Activated T-helper 2 cell treated with anti-CD3 and anti-CD28 coated beads, Interferon-gamma antibody, Interleukin-2, Interleukin-4, amounts not matched to agents 10 μg/mL and 5 μg/mL and 100 μg/mL, durations not matched to agents 14 hours and 24 hours and 36 hours (primary cell): ENCODE measurements at places on chromosomes 16 and 17. TPM values are rescaled to one million over a fixed set of nuclear protein-coding genes. Genes with fewer than 3 reads are reported as not detected.

- DNase-seq: no peak
These were observed 49.2 kb downstream of the MEOX1 start for GRCh38 chr17:43612515-43612914.

- DNase-seq: no peak
These were observed 13.2 kb downstream of the SDK2 start for GRCh38 chr17:73630965-73631595.

The PLCG2 gene
- total RNA-seq: 7.1 and 9.6 TPM in 2 replicates

The CCDC102A gene
- 6.3 and 6.8 TPM in 2 replicates for total RNA-seq

DNA sequence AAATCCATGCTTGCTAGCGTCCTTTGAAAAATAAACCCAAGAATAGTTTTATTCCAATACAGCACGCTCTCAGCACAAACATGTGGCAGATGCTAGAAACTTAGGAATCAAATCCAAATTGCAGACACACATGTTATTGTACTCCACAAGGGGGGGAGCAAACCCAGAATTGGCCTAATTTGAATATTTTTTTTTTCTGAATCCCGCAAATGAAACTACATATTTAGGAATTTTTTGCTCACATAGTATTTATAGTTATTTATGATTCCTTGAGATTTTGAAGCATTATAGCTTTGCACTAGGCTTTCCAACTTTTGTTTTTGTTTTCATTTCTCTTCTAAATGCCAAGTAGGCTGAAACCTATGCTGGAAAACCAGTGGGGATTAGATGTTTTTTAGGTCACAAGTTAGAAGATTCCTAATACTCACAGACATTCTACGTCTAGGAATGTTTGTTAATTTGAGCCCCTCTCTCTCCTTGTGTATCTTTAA lies 59.3 kb upstream of the CDH11 start:
- no peak for DNase-seq

DNA sequence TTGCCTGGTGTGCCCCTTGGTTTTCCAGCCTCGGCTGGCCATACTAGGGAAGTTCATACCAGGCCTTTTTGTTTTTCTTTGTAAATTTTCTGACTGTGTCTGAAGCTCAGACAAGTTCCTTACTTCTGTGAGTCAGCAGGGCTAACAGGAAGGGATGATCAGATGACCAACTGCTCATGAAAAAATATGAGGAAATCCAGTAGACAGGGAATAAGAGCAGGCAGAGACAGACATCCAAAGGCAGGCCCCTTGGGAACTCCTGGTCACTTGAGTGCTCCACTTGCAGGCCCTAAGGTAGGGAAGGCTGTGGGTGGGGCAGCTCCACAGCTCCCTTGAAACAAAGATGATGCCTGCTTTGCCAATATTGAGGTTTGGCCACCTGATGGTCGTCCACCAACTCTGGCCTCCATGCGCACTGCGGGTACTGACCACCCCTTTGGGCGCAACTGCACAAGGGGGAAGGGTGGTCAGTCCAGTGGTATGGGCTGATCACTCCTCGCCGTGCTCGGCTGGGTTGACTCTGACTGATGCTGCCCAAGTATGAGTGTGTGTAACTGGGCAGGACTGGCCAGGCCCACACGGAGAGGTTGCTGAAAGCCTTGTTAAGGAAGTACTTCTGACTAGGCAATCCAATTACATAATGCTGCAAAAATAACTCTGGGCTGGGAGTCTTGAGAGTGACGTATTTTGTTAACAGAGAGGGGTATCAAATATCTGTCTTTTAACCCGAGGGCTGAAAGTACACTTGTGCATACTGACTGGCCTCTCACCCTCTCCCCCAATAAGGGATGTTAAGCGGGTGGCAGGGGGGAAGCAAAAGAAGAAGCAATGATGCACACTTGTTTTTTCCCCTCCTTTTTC lies 20.8 kb upstream of the ZFHX3 start:
- DNase-seq: no peak

- DNase-seq: no peak
These were observed 49.7 kb downstream of the NF1 start for GRCh38 chr17:31144428-31144827.

GRCh38 chr16:10552998-10553491 lies 27.4 kb downstream of the EMP2 start:
- peak; percentile 17 for DNase-seq

The RNF167 gene
- total RNA-seq: 112 and 126 TPM in 2 replicates

- DNase-seq: peak; percentile 39
These were observed 3.9 kb downstream of the GFAP start for GRCh38 chr17:44911133-44912001.

GRCh38 chr17:39568702-39569101 lies 39.0 kb downstream of the NEUROD2 start:
- no peak for DNase-seq

DNA sequence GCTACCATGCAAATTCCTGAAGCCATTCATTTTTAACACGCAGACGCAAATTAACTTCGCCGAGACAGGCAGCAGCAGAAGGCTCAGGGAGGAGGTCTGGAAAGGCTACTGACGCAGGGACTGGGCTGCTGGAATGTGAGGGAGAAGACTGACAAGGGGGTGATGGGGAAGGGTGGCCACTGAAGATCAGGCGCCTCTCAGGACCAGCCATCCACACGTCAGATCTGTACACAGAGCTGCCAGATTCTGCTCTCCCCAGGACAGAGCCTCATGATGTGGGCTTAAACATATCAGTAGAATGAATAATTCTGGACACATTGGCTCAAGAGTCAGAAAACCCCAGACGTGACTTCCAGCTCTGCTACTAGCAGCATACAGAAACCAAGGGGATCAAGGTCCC lies 25.6 kb upstream of the CLEC18B start:
- no peak for DNase-seq

The TSPAN10 gene
- 0.30 and 0.44 TPM in 2 replicates for total RNA-seq

The TUBB3 gene
- 2.9 and 3.7 TPM in 2 replicates for total RNA-seq

The CMTM4 gene
- total RNA-seq: 3.8 and 4.0 TPM in 2 replicates

The NHLRC4 gene
- total RNA-seq: 1.1 and 1.3 TPM in 2 replicates

- DNase-seq: no peak
These were observed 455.7 kb downstream of the CNTNAP4 start for GRCh38 chr16:76732894-76733293.

DNA sequence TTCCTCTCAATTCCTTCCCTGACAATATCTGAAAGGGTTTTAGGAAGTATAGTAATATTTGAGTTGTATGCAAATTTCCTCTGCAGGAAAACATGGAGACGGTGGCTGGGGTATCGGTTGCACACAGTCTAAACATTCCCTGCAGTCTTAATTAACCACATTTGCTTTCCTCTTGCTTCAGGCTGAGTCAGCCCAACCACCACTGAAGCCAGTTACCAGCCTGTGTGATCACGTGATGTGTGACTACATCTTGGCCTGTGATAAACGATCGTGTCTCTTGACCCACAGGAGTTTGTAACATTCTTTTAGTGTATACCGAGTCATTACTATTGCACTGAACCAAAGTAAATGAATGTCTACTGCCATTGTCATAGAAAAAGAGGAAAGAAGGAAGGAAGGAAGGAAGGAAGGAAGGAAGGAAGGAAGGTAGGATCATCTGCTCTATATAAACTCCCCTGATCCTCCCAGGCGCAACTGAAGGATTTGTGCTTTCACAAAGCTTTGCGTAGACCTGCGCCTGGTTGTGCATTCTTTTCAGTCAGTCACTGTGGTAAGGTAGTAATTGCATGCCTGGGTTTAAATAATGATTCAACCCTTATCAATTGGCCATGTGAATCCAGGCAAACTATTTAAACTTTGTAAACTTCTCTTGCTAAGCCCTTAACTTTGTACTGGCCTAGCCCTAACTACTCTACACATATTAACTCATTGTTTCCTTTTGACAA lies 280.6 kb upstream of the SALL1 start:
- DNase-seq: no peak

DNA sequence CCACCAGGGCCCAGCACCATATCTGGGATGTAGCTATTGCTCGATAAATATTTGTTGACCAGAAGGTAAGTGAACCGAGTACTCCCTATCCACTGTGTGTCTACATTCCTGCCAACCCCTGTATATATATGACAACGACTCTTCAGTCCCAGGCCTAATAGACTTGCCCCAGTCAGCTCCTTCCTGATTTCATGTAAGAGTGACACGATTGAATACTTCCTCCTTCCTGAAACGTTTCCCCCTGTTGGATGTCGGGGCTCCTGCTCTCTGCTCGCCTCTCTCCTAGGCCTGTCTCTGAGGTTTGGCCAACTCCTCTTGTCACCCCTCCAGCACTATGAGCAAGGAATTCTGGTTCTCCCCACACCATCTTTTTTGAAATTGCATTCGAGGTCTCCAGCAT lies 178.9 kb downstream of the PRKCA start:
- no peak for DNase-seq

DNA sequence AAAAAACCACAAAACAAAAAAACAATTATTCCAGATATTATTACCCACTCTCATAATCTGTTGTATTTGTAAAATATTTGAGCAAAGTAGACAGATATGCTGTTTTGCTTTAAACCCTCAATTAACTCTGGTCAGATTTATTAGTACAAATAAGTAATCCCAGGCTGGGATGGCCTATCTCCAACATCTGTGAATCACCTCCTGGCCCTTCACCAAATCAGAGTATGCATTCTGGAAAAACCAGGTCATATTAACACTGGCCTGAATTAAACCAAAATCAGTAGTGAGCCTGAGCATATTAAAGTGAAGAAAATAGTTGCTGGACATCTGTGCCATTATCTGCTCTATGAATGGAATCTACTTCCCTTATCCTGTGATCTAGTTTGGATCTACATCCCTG lies 41.0 kb downstream of the STAT3 start:
- DNase-seq: no peak

DNA sequence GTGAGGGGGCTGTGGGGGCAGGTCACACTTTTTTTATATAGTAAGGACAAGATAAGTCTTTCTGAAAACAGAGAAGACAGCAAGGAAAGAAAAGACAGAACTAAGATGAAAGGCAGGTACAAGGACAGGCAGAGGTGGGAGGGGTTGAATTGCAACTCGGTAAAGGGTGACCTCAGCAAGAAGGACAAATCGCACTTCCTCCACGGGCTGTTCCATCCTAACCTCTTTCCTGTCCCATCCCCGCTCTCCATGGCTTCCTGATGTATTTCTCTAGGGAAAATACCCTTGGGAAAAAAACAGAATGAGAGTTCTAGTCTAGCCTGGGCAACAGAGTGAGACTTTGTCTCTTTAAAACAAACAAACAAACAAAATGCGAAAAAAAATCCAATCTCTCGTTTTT lies 57.3 kb downstream of the ARHGAP17 start:
- DNase-seq: no peak

- DNase-seq: no peak
These were observed 94.3 kb upstream of the CLEC3A start for GRCh38 chr16:77928096-77928495.

DNA sequence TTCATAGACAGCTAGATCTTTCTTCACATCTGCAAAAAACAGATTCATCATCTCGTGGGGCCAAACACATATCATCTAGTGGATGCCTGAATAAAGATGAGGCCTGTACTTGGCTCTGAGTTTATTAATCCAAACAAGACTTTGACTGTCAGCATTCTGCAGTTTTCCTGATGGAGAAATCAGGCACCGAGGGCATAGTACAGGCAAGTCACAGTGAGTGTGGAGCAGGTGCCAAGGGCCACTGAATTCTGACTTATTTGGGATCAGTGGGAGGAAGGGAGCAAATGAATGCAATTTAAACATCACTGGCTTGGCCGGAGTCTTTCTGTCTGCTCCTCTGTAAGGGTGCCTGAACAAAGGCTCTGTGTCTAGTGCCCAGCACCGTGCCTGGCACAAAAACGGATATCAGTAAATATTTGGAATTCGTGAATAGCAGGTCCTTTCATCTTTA lies 975 bp downstream of the CFAP20 start:
- no peak for DNase-seq

GRCh38 chr17:41223821-41224220 lies 2.6 kb upstream of the KRTAP9-2 start:
- no peak for DNase-seq

The HCRT gene
- total RNA-seq: not detected in 2 replicates

DNA sequence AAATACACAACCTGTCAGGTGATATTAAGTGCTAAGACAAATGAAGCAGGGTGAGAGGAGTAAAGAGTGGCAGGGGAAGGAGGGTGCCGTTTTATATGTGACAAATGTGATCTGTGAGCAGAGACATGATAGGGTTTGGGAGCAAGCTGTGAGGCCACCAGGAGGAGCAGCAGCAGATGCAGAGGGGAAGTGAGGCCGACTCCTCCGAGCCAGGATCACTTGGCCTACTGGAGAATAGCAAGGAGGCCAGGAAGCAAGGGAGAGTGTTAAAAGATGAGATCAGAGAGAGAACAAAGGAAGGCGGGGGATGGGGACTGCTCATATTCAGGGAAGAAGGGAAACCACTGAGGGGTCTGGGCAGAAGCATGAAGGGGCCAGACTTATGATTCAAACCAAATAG lies 129.4 kb downstream of the TANGO6 start:
- no peak for DNase-seq

- no peak for DNase-seq
These were observed 1.2 kb downstream of the DUSP14 start for GRCh38 chr17:37490638-37491614.

GRCh38 chr16:55056585-55057401 lies 126.1 kb downstream of the IRX5 start:
- no peak for DNase-seq

GRCh38 chr17:18323007-18323406 lies 7.9 kb downstream of the SMCR8 start:
- DNase-seq: no peak

The MYCBPAP gene
- total RNA-seq: 3.1 and 4.4 TPM in 2 replicates

DNA sequence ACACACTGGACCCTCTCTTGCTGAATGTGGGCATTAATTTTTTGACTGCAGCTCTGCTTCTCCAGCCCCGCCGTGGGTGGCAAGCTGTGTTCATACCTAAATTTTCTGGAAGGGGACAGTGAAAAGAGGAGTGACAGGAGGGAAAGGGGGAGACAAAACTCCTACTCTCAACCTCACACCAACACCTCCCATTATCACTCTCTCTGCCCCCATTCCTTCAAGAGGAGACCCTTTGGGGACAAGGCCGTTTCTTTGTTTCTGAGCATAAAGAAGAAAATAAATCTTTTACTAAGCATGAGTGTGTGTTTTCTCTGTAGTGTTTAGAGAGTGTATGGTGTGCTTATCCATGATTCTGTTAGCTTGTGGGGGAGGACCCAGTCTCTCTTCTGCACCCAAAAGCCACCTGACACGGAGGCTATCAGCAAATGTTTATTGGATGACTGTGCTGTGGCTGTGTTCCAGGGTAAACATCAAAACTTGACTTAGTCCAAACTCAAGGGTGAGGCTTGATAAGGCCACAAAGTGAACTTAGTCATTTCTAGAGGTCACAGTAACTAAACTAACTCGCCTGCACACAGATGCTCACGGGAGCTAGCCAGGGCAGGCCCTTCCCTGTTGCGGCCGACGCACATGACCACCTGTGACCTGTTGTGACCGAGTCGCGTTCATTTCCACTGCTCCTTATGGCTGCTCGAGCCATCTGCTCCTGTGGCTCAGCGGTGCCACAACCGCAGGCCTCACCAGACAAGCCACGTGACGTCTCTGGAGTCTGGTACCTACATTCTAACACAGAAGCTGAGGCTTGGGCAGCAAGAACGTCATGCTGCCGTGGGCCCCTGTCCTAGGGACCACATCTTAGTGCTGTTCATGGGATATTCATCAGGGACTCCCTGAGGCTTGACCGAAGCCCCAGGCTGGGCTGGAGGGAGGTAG lies 9.8 kb upstream of the MED11 start:
- no peak for DNase-seq

The PERCC1 gene
- total RNA-seq: not detected in 2 replicates
